Kidney glomerular epithelial cell (primary cell): ENCODE measurements at places on chromosomes 3 and 15.

DNA sequence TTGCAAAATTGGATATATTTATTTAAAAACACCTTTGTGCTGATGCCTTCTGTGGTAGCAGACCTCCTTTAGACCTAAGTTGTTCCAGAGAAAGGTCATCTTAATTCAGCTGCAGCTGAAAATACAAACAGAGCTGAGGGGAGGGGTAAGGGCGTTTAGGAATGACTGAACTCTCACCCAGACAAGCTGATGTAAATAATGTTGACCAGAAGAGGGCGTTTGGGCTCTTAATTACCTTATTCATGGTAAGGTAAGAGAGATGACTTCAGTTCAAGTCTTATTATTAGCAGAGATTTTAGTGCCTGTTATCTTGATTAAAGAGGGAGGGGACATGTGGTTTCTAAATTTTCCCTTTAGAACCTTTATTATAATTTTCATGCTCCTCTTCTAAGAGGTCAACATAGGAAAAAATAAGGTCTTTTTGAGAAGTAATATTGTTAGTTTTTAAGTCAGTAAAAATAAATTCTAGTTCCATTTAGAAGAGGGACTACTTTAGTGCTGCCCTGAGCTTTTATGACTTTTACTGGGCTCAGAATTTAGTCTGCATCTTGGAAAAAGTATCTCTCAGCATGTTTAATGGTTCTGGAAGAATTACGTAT is 46.3 kb downstream of the GPR171 start:
- DNase-seq = peak; percentile 82

DNA sequence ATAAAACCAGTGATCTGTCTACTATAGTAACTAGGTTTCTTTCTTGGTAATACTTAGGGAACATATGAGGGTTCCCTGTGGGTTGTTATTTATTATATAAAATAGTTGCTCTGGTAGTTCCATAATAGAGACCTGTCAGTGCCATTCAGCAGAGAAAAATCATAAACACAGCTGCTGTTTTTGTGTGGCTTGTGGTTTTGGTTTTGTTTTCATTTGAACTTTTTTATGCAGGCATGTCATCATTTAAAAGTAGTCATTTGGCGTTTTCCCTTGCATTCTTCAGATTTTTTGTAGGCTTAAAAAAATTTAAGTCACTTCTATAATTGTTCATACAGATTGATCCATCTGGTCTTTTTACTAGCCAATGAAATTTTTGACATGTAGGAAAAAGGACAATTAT is 47.9 kb downstream of the PIK3CA start:
- DNase-seq = peak; percentile 73

DNA sequence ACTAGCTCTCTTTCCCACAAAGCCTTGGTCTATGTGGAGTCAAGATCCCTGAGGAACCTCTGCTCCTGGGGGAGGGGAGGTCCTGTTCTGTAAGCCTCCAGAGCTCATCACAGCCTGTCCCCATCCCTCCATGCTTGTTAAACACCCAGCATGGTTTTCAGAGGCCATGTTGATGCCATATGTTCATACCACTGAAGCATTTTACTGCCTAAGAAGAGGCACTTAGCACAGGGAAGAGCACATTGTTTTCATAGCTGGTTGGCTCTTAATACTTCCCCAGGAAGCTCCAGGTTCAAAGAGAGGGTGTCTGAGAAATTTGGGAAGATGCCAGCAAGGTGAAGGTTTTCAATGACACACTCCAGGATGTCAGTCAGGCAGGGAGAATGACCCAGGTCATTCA is 25.6 kb downstream of the CPNE4 start:
- DNase-seq = no peak

DNA sequence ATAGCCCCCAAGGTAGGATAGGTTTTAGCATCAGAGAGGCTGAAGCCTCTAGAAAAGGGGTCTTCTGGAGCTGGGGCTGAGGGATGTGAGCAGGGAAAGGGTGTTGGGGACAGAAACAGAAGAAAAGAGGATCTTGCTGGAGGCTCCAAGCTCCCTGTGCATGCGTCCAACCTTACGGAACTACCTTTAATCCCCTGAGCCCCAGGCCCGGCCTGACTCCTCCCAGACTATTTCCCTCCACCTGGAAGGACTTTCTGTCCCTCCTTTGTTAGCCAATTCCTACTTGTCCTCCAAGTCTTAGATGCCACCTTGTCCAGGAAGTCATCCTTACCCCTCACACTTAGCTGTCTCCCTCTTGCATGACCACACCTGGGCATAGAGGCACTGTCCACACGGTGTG is 50.0 kb upstream of the VPS8 start:
- no peak for DNase-seq

- DNase-seq = no peak
These were observed 24.9 kb upstream of the ZNF710 start for GRCh38 chr15:89976246-89976600.

DNA sequence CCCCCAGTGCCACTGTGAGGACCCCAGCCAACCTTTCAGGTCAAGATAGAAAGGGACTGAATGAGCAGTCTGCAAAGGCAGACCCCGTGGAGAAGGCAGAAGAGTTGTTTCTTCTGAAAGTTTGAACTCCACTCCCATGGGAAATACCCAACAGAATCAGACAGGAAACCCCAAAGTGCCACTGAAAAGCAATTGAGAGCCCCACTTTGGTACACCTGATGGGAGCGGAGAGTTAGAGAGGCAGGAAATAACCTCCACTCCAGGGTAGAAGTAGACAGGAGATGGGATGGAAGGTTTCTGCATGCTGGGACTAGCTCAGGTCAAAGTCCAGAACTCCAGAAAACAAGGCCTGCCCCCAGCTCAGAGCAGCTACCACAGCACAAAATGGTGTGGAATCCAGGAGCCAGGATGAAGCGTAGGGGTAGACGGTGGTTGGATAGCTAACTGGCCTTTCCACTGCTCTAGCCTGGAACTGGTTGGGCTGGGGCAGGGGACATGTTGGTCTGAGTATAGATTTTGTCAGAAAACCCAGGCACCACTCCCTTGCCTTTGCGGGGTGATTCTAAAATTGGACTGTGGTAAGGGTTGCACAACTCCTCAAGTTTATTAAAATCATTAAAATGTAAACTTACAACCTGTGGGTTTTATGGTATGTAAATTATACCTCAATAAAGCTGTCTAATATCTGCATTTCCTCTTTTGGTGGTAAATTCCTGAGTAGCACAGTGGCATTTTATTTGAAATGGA is 1.9 kb upstream of the RAB43 start:
- DNase-seq = no peak

- DNase-seq = peak; percentile 57
These were observed 187.3 kb downstream of the KCNAB1 start for GRCh38 chr3:156307704-156308103.

DNA sequence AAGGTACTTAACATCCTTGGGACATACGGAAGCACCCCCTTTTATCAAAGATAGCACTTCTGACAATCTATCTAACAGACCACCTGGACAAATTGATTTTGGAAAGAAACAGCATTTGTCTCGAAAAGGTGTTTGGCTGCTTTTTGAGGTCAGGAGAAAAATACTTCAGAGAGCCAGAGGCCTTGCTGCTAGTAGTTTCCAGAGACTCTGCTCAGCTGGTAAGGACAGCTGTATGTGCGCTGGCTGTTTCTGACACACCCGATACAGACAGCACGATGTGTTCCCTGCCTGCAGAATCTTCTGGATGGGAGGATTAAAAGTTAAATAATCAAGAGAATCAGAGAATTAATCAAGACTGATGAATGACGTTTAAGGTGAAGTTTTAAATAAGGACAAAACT is 15.6 kb upstream of the GYG1 start:
- DNase-seq = no peak

- peak; percentile 8 for DNase-seq
These were observed 160.7 kb downstream of the PDE8A start for GRCh38 chr15:85142312-85142711.

GRCh38 chr3:173957646-173958045 is 560.1 kb downstream of the NLGN1 start:
- no peak for DNase-seq

DNA sequence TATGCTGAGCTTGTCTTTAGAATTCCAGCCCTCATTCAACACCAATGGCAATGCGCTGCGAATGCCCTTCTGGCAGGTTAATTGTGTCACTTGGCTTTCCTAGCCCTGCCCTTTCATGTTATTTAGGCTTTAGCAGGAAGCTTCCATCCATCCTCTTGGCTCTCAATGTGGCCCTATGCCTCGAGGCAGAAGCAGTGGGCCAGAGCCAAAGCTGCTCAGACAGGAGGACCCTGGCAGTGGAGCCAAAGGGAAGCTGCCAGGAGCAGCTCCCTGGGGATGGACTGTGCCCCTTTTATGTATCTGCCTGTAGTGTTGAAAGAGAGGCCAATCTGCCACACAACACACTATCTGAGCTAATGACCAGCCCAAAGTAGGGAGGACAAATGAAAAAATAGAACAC is 376.4 kb downstream of the CTNNB1 start:
- no peak for DNase-seq

DNA sequence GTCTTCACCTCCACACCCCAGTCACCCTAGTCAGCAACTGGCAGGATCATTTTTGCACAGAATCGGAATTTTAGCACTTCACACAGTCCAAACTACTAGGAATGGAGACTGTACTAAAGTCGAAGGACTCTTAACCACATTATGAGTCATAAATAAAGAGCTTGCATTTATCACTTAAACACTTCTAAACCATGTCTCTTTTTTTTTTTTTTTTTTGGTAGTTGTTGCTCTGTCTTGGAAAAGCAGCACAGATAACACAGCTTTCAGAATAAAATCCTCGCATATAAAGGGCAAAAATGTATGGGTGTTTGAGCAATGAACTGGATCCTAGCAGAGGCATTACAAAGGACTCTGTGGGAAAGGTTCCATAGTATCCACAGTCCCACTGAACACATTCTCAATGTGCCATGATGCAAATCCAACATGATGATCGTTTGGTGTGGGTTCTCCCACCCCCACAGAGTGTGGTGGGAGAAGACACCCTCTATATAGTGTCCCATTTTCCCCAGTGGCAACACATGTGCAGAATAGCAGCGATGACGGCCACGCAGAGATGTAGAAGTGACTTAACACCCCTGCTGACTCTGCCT is 47.1 kb downstream of the FOXP1 start:
- DNase-seq = peak; percentile 72

- DNase-seq = no peak
These were observed 257.4 kb downstream of the ADAMTSL3 start for GRCh38 chr15:83911345-83911744.

- no peak for DNase-seq
These were observed 301.7 kb downstream of the NTRK3 start for GRCh38 chr15:87954793-87955192.

DNA sequence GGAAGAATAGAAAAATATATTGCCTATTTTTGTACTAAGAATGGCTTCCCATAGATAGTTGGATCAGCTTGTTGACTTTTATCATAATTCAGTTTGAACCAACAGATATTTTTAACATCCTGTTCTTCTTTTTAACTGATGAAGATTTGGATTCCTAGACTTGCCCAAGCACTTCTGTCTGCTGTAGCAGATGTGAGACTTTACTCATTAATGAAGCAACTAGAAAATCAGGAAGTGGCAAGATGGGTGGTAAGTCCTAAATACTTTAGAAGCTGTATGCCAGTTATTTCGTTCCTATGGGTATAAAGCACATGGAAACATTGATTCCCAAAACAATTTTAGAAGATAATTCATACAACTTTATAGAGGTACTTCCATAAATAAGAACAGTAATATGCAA is 8.4 kb downstream of the PIGB start:
- no peak for DNase-seq

GRCh38 chr3:103963599-103963998 is 1403.1 kb upstream of the ALCAM start:
- no peak for DNase-seq

DNA sequence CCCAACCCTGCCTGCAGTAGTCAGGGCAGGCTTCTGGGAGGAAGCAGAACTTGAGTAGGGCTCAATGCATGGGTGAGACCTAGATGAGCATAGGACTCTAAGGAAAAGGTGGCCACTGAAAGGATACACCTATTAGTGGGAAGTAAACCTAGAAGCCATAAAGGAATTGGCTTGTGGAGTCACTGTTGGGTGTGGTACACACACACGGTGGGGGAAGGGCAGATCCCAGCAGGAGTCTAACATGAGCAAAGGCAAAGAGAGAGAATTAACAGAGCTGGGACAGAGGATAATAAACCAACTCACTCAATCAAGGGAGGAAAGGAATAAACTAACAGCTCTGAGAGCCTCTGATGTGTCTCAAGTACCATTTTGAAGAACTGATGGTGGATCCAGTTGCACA is 23.1 kb downstream of the DAPK2 start:
- DNase-seq = no peak

DNA sequence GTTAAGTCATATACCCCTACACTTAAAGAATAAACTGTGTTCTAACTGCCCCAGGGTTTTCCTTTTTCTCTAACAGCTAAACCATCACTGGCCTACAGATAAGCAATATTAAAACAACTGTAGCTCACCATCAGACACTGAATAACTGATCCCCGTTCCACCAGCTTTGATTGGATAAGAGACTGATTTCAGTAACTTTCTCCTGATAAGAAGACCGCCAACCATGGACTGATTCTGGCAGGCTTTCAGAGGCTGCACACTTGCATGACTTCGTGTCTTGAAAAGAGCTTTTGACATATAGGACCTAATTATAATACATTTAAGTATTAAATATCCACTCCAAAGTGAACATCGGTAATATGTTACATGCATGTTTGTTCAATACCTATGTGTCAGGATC is 15.3 kb upstream of the CEP97 start:
- no peak for DNase-seq

DNA sequence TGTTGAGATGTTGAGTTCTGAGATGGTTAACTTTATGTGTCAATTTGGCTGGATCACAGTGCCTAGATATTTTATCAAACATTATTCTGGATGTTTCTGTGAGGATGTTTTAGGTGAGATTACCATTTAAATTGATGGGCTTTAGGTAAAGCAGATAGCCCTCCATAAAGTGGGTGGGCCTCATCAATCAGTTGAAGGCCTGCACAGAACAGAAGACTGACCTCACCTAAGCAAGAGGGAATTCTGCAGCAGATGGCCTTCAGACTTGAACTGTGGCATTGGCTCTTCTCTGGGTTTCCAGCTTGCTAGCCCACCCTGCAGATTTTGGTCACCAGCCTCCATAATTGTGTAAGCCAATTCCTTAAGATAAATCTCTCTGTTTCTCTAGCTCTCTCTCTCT is 260.4 kb upstream of the VEPH1 start:
- DNase-seq = no peak

GRCh38 chr3:188270423-188270972 is 116.5 kb downstream of the LPP start:
- DNase-seq = peak; percentile 87

- DNase-seq = no peak
These were observed 184.7 kb upstream of the LINGO1 start for GRCh38 chr15:77817434-77817833.

GRCh38 chr3:135412475-135412874 is 553.1 kb upstream of the PPP2R3A start:
- no peak for DNase-seq
